SIG-M5 (cell line): ENCODE measurements at places on chromosomes 5 and 9.

- DNase-seq: no peak
These were observed 20.5 kb downstream of the POLK start for GRCh38 chr5:75532190-75532589.

DNA sequence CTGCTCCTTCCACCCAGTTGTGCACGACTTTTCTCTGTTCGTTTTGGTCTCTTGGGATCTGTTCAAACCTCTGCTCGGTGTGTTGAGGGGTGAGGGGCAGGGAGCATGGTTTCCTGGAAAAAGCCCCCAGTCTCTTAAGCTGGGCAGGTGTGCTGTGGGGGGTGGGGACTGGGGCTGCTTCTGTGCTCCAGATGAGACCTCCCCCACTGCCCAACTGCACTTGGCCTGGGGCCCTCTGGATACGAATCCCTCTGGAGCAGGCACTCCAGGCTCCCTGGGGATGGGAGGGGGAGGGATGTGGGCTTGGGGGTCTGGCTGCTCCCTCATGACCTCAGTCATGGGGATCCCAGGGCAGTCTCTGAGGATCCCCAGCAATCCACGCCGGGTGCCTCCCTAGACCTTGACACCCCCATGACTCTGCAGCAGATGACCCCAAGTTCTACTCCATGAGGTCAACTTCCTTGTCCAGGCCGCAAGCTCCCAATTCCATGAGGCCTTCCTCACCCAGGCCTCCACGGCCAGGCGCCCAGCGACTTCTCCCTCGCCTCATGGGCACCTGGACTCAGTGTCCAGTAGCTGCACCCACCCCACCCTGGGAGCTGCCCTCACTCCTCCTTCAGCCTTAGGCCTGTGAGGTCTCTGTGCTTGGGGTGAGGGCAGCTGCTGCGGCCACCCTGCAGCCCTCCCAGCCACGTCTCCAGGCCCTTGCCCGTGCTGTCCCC lies 5.9 kb upstream of the AHRR start:
- no peak for DNase-seq

DNA sequence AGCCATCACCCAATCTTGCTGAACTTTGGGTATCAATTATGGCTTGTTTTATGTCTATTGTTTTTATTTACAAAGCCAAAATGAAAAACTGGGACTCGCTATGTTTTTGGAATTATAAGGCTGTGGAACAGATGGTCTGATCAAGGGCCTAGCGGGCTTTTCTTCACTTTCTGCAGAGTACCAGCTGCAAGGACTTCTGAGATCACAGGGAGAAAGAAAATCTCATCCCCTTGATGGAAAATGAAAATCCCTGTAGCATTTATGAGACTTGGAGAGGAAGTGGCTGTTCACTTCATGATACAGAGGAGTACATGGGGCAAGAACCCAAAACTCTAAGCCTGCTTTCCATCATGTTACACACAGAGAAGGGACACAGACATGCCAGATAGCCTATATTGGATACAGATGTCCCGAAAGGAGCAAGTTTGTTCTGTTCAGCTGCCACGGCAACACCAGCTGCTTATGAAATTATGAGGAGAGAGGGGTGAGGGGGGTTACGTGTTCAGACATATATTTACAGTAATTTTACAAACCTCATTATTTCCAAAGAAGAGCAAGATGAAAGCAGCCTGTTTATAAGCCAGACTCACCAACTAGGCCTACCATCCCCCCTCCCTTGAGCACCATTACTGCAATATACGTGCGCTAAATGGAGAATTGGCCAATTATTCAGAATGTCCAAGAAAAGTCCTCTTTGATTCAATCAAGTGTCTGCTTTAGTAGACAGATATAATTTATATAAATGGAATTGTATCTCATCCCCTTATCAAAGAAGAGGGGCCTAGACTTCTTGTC lies 220.0 kb downstream of the MARCHF11 start:
- DNase-seq: no peak

DNA sequence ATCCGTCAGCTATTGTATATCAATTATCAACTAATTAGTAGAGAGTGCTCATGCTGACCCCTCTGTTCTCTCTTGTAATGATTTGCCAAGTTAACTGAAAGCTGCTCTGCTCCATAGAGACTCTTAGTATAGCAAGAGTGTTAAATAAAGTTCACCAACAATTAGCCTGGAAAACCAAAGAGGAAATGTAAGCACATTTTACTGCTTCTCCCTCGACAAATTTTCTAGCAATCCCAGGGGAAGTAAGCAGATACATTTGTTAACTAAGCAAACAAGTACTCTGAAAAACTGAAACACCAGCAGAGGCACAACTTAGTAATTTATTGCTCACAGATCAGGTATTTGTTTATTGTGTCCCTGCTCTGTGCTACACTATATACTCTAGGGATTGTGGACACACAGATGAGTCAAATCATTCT lies 162.2 kb downstream of the GLIS3 start:
- no peak for DNase-seq

GRCh38 chr9:14205463-14205862 lies 108.5 kb downstream of the NFIB start:
- no peak for DNase-seq

DNA sequence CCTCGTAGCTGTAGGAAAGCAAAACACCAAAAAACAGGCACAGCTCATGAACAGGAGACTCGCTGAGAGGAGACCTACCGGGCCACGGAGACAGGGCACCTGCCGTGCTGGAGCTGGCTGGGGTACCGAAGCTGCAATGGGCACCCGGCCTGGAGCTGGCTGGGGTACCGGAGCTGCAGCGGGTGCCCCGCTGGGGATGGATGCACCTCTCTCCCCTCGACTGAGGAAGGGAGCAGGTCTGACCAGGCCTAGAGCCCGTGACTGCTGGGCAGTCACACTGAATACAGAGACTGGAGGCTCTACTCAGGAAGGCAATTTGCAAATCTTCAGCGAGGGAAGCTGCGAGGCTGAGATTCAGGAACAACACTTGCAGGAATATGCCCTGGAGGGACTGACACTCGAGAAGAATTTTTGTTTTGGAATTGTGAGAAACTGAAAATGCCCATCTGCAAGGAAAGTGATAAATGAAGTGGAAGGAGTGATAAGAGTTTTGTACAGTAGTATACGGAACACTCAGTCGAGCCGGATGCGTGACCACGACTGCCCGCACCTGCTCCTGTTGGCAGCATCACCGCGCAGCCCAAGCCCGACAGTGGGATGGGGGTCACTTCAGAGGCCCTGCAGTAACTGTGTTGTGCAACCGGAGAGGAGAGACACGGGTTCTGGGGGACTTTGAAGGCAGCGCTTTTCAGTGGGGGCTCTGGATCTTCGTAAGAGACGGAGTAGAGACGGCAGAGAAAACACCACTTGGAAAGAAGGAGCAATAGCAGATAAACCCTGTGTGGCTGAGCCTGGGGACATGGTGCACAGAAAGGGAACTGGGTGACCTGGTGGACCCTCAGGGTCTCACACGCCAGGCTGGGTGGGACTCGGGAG lies 27.9 kb upstream of the LPCAT1 start:
- DNase-seq: no peak
